ENCODE measurements at places on chromosomes 3 and 15.

GRCh38 chr3:26308454-26308853, 314.1 kb upstream of the LRRC3B start:
- DNase-seq, result no peak

GRCh38 chr3:118213892-118214291, 820.8 kb downstream of the IGSF11 start:
- DNase-seq, result no peak

- no peak for DNase-seq
Observed at GRCh38 chr3:182909318-182910040, 70.9 kb downstream of the DCUN1D1 start.

DNA sequence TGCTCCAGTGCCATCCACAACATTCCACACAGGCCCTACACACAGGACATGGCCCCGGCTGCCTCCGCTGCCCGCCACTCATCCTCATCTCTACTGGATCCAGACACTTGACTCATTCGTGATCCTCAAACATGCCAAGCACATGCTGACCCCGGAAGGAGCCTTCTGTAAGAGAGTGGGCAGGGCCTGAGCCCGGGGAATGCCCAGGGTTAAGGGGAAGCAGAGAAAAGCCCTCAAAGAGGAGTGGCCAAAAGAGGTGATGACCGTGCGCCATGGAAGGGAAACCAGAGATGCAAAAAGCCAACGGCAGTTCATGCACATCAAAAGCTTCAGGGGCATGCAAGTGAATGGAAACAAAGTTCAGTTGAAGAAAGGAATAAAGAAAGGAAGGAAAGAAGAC, 46.1 kb downstream of the RFTN1 start:
- no peak for DNase-seq

DNA sequence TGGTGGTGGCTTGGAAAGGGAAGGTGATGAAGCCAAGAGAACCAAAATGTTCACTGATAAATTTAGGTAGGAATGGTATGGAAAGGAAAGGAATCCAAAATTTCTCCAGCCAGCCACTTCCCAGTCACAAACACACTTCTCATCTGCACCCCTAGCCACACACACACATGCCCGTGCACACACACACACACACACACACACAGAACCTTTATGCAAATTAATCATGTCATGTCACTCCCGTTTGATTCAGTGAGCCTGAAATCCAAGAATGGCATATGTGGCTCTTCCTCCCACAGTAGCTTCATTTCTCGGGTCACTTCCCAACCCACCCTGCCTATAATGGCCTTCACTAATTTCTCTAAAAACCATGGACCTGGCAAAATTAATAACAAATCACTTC, 3.1 kb upstream of the HLTF start:
- no peak for DNase-seq

GRCh38 chr3:187677604-187678003, 7.4 kb upstream of the SST start:
- DNase-seq, result no peak

DNA sequence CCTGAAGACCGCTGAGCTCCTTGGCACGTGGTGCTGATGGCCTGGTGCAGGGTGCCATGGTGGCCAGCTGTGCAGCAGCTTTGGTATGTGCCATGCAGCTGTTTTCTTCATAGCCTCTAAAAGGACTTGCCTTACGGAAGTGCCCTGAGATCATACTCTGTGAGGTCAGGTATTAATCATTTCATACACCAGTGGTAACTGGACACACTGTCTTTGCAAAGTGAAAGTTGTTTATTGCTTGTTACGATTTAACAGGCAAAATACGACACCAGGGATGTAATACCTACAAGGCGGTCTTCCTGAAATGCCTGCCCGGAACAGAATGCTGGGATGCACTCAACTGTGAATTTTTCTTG, 184.6 kb downstream of the ATP10A start:
- DNase-seq, result no peak

GRCh38 chr3:112351036-112351435, 18.1 kb downstream of the CD200 start:
- no peak for DNase-seq

GRCh38 chr15:53209396-53210042, 419.4 kb upstream of the ONECUT1 start:
- no peak for DNase-seq

DNA sequence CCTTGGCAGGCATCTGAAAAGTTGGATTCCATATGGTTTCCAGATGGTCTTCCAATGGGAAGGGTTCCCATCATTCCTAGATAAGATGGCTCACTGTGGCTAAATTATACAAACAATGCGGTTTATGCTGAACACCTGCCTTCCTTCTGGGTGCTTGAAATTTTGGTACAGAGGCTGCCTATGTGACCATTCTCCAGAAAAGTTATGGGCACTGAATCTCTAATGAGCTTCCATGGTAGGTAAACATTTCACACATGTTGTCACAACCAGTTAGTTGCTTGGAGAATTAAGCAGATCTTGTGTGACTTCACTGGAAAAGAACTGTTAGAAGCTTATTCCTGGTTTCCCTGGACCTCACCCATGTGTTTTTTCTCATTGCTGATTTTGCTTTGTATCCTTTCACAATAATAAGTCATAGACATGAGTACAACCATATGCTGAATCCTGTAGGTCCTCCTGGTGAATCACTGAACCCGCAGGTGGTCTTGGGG, 30.1 kb downstream of the PLOD2 start:
- no peak for DNase-seq

DNA sequence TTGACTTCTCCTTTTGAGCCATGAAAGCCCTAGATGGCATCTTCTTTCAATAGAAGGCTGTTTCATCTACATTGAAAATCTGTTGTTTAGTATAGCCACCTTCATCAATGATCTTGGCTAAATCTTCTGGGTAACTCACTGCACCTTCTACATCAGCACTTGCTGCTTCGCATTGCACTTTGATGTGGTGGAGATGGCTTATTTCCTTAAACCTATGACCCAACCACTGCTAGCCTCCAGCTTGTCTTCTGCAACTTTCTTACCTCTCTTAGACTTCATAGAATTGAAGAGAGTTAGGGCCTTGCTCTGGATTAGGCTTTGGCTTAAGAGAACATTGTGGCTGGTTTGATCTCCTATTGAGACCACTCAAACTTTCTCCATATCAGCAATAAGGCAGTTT, 189.8 kb downstream of the PLCL2 start:
- no peak for DNase-seq

- no peak for DNase-seq
Observed at GRCh38 chr15:52651868-52652267, 27.3 kb downstream of the ATOSA start.

- no peak for DNase-seq
Observed at GRCh38 chr15:87561641-87562040, 694.9 kb downstream of the NTRK3 start.

DNA sequence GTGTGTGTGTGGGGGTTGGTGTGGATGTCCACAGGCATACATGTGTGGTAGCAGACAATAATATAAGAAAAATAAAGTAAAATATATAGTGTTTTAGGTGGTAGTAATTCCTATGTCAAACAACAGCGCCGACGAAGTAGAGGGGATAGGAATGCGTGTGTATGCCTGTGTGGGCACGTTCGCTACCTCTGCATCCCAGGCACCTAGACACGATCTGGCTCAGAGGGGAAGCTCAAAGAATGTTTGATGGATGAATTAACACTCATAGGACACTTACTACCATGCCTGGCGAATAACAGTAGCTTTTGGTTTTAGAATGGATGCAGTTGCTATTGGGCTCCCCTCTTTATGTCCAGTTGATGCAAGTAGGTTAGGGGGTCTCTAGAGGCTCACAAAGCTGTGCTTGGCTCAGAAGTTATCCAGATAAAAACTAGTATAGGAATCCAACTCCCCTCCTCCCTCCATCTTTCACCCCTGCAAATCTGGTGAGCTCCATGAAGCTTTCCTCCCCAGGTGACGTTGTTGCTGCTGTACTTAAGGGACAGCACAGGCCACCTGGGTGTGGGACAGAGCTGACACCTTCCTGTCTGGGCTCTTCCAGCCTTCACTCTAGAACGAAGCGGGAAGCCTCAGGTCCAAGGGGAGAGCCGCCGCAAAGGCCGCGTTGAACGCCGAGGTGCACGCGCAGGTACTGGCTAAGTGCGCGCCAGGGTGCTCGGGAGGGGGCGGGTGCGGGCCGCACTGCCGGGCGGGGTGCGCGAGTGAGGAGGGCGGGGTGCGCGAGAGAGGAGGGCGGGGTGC, 192.6 kb upstream of the LYSMD4 start:
- DNase-seq, result peak; percentile 38

DNA sequence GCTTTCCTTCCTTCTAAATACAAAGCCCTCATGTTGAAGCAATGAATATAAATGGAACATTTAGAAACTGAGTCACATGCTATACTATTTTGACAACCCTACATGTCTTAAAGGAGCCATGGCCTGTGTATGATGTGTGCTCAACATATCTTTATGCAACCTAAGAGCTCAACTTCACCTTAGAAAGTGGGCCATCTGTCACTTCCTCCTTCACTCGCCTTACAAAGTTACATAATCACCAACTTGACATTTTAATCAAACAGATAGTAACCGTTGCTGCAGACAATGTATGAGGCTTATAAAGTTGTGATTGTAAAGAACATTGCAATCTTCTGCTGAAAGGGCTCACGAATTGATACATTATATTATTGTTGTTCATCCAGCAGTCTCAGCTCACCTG, 163.6 kb downstream of the SERPINI1 start:
- no peak for DNase-seq
